Lung (tissue), 17 donors: ENCODE measurements at places on chromosomes 7 and 10. TPM values are rescaled to one million over a fixed set of nuclear protein-coding genes. Genes with fewer than 3 reads are reported as not detected.

- DNase-seq = no peak
Observed at GRCh38 chr7:2163600-2164555, 68.9 kb downstream of the MAD1L1 start.

DNA sequence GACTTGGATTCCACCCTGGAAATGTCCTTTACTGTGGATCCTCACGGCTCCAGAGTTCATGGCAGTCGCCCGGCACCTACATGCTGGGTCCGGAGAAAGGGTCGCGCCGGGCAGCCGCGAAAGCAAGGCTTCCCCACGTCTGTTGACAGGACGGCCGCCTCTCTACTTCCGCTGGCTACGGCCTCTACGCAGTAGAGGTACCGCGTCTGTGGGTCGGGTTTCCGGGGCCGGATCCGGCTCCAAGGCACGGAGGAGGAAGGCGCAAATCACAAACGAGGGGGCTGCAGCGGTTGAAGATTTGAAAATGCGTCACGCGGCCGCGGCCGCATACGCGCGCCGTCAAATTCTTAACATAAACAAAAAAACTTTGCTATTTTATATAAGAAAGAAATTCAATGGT lies 649.6 kb downstream of the REEP3 start:
- DNase-seq = no peak

The ANAPC16 gene
- total RNA-seq = 94.0 TPM

- peak; percentile 84 for DNase-seq
Observed at GRCh38 chr7:116524609-116525297, at the start of gene CAV1. TSS of gene CAV1 (plus strand) at chr7:116525036. CDS start at chr7:116525063, 27 bp downstream.

DNA sequence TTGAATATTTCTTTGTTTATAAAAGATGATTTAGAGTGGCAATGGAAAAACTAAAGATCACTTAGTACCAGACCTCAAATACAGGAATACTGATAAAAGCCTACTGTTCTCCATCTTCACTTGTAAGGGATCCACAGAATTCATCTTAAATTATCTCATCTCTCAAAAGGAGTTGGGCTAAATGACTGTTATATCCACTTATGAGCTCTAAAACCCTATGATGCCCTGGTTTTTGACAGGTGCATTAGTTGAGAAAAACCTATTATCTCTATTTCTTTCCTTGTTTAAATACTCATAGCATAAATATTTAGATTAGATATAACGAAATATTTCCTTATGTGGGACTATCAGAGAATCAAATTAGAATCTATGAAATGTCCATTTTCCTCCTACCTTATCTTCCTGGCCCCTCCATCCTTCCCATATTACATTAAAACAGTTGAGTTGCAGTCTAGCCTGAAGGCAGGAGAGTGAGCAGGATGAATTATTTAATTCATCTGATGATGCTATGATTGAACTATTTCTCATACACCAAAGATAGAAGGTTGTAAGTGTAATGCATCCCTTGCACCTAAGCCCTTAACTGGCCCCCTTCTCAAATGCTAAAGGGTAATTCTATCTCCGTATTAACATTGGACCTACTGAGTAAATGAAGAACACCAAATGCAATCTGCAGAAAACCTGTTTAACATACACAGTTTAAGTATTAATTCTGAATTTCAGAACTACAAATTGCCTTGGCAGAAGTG lies 29.7 kb downstream of the PPP3CB start:
- DNase-seq = no peak

GRCh38 chr10:12556039-12556438 lies 206.7 kb downstream of the CAMK1D start:
- no peak for DNase-seq

GRCh38 chr10:10613656-10614244 lies 403.9 kb upstream of the CELF2 start:
- no peak for DNase-seq

The OPN1SW gene
- not detected for total RNA-seq

The LIPM gene
- not detected for total RNA-seq

GRCh38 chr10:59173414-59173813 lies 3.0 kb upstream of the PHYHIPL start:
- DNase-seq = no peak

The BTBD16 gene
- total RNA-seq = 0.67 TPM

DNA sequence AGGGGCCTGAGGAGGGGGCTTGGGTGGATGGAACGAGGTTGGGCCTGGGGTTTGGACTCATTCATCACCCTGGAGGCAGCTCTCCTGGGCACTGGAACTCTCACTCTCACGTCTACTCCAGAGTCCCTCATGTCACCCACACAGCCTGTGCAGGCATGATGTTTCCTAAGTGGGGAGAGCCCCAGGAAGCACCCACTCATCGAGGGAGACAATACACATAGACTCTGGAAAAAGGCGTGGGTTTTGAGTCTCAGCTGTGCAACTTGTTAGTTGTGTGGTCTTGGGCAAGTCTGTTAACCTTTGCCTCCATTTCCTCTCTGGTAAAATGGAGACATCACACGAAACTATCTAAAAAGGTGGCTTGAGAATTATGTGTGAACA lies 25.9 kb upstream of the RBM20 start:
- no peak for DNase-seq

DNA sequence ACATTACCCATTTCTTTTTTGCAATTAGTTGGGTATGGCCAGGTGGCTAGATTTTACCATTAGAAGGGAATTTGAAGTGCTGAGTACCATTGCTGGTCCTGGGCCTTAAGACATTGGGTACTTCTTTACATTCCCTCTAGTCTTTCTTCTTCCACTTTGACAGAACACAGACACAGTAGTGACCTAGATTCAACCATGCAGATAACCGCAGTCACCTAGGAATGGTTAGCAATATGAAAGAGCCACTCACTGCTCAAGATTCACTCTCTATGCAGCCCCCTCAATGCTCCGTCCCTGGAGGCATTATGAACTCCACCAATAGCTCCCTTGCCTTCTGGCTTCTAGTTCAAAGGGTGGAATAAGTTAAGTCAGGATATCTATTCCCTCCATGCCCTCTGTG lies 16.2 kb upstream of the PON1 start:
- no peak for DNase-seq

The CRPPA gene
- total RNA-seq = 8.6 TPM

DNA sequence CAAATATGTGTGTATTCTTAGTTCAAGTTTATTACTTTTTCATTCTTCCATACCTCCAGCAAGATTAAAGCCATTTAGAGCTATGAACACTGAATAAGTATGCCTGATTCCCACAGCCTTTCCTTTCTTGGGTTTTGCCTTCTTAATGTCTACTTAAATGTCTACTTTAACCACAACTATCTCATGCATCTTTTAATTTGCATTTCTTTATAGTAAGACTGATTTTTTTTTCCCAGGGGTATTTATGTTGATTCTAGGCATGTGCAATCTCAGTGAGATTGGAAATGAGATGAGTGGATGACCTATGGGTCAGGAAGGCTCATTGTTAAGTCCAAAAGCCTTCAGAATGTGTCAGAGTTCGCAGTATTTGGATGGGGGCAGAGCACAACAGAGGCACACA lies 3.6 kb downstream of the PCBD1 start:
- no peak for DNase-seq

The CXCL12 gene
- total RNA-seq = 72.1 TPM

- DNase-seq = peak; percentile 6
Observed at GRCh38 chr10:48517482-48517881, 87.4 kb downstream of the ARHGAP22 start.

DNA sequence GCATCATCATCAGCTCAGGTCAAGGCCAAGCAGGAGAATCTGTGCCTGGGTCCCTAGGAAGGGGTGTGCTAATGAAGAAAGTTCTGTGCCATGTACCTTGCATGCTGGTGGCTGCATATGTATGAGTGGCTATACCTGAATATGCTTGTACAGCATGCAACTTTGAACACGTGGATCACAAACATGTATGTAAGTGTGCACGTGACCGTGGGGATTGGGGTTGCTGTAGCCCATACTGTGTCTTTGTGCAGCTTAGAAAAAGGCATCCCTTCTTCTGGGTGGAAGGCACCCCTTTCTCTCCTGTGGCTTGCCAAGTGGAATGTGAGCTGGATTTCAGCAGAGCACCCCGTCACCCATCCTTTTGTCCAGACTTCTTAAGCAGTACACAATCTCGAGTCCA lies 13.8 kb downstream of the EMX2 start:
- no peak for DNase-seq

- DNase-seq = no peak
Observed at GRCh38 chr7:28596245-28596935, 184.1 kb downstream of the CREB5 start.

GRCh38 chr10:49115015-49115795 lies at the start of gene VSTM4:
TSS of gene VSTM4 (minus strand) at chr10:49115522. CDS start at chr10:49115485, 37 bp downstream.
- peak; percentile 79 for DNase-seq

- DNase-seq = no peak
Observed at GRCh38 chr7:20797042-20797461, 10.4 kb upstream of the SP8 start.

DNA sequence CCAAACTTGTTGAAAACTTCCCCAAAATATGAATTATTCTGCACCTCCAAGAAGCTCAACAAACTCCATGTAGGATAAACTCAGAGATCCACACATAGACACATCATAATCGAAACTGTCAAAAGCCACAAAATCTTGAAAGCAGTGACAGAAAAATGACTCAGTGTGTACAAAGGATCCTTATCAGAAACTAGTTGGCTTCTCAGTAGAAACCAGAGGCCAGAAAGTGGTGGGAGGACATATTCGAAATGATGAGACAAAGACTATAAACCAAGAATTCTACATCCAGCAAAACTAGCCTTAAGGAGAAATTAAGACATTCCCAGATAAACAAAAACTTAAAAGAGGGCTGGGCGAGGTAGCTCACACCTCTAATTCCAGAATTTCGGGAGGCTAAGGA lies 38.5 kb downstream of the MCMBP start:
- no peak for DNase-seq

DNA sequence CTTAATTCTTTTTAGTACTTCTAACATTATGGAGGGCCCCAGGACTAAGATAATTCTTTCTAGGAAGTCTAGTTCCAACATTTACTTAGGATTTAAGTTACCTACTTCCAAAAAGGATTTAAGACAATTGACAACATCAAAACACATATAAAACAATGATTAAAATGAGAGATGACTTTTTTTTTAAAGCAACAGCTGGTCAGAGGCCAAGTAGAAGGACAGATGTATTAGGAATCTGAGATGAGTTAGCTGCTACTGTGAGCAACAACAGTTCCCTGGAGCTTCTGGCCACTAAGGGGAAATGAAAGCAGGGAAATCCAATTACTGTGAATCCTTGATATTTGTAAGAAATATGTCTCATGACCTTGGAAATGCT lies 222.3 kb downstream of the PHTF2 start:
- no peak for DNase-seq

DNA sequence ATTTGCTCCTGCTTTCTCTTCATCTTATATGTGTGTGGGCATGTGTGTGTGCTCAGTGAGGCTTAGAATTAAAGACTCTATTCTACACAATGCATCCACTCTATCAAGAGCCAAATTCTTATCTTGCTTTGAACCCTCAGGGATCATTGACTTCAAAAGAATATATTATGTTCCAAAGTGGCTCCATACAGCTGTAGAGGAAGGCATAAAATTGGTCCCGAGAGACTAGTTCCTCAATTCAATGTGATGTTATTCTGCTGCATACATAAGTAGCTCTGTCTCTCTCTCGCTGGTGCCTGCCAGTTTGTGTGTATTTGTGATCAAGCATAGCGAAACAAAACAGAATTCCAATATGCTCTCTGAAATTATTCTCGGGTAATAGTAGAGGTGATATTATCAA lies 997.9 kb upstream of the POT1 start:
- no peak for DNase-seq

DNA sequence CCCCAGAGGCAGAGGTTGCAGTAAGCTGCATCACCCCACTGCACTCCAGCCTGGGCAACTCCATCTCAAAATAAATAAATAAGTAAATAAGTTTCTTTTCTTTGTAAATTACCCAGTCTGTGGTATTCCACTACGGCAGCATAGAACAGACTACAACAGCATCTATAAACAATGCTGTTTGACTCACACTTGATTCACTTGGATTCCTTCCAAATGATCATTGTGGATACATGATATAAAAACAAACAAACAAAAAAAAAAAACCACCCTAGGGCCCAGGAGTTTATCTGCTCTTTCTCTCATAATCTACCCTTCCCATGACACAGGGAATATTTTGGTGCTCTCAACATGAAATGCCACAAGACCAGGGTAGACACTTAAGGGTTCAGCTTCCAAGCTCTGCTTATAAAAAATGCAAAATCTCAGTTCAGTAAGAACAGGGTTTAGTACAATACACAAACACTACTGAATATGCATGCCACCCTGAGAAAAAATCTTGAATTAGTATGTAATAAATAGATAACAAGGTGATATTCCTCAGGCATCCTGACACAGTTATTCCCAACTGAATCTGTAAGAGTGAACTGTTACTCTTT lies 200.9 kb downstream of the FAM107B start:
- no peak for DNase-seq

GRCh38 chr10:78320506-78320905 lies 286.8 kb downstream of the RPS24 start:
- DNase-seq = no peak

The CCDC3 gene
- total RNA-seq = 10.2 TPM

The HILPDA gene
- total RNA-seq = 61.9 TPM

The TMEM236 gene
- total RNA-seq = 0.37 TPM

DNA sequence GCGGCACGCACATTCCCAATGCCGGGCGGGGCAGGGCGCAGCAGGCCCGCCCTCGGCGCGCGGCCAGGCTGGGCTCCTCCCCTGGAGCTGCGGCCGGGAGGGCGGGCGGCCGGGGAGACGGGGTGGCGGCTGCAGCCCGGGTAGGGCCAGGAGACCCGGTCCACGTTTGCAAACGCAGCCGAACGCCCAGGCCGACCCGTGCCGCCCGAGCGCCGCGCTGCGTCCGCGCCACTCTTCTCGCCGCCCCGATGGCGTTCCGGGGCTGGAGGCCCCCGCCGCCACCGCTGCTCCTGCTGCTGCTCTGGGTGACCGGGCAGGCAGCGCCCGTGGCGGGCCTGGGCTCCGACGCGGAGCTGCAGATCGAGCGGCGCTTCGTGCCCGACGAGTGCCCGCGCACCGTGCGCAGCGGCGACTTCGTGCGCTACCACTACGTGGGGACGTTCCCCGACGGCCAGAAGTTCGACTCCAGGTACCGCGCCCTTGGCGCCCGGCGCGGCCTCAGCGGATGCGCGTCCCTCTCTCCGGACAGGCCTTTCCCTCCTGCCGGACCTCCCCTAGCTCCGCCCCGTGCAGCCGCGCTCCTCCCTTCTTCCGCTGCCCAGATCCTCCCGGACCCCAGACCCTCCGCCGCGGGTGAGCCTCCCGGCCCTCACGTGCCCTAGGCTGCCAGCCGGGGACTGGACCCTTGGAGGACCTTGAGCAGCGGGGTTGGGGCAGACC lies at the start of gene FKBP9:
FKBP9 (plus strand) TSS at position 115 of the 720 bp plus-strand sequence; CDS start at position 249, 134 bp downstream.
- DNase-seq = peak; percentile 95

The SUN1 gene
- total RNA-seq = 133 TPM

DNA sequence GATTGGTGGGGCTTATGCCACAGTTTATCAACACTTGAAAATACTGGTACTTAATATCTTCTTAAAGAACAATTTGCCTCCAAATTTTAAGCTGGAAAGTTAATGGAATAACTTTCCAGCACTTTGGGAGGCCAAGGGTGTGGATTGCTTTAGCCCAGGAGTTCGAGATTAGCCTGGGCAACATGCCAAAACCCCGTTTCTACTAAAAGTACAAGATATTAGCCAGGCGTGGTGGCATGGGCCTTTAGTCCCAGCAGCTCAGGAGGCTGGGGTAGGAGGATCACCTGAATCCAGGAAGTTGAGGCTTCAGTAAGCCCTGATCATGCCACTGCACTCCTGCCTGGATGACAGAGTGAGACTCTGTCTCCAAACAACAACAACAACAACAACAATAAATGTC lies 56.0 kb downstream of the PRF1 start:
- peak; percentile 47 for DNase-seq

The CD36 gene
- 726 TPM for total RNA-seq

- DNase-seq = no peak
Observed at GRCh38 chr7:71824006-71824760, 588.0 kb downstream of the CALN1 start.
